ENCODE measurements at places on chromosomes 7 and 10. TPM values are rescaled to one million over a fixed set of nuclear protein-coding genes. Genes with fewer than 3 reads are reported as not detected.

Gene TRIM50
- not detected for total RNA-seq

Gene DUSP5
- total RNA-seq = 41.6 TPM

Gene SDK1
- not detected for total RNA-seq

Gene VAX1
- total RNA-seq = not detected

Gene TMEM270
- not detected for total RNA-seq

Gene FAM25G
- total RNA-seq = not detected

Gene OR9A2
- not detected for total RNA-seq

Gene DLX6
- total RNA-seq = not detected

Gene NRG3
- 0.41 TPM for total RNA-seq

Gene RHOBTB1
- 0.21 TPM for total RNA-seq

Gene HTRA1
- 0.11 TPM for total RNA-seq

Gene ZNF212
- 11.6 TPM for total RNA-seq

Gene GPER1
- total RNA-seq = 7.7 TPM

Gene CWF19L1
- 31.9 TPM for total RNA-seq

Gene CRHR2
- not detected for total RNA-seq

Gene SRRM3
- total RNA-seq = 0.15 TPM

Gene FFAR4
- total RNA-seq = not detected

Gene LRIT1
- total RNA-seq = not detected

Gene NPY4R2
- total RNA-seq = not detected

Gene ASIC3
- 1.0 TPM for total RNA-seq

Gene PDE1C
- total RNA-seq = 2.0 TPM

Gene HMX3
- 60.5 TPM for total RNA-seq

Gene TRIM73
- total RNA-seq = 3.6 TPM

Gene CHAT
- not detected for total RNA-seq

Gene INMT
- total RNA-seq = not detected

Gene SORCS1
- total RNA-seq = 0.15 TPM

Gene SFRP4
- not detected for total RNA-seq

Gene CCDC7
- total RNA-seq = 4.0 TPM

Gene BTBD16
- total RNA-seq = not detected

Gene NEUROG3
- not detected for total RNA-seq

Gene SAMD9L
- 29.9 TPM for total RNA-seq

Gene SLC12A9
- 18.5 TPM for total RNA-seq

All from GM12878 (cell line).